ENCODE measurements at places on chromosomes 16 and 17.

DNA sequence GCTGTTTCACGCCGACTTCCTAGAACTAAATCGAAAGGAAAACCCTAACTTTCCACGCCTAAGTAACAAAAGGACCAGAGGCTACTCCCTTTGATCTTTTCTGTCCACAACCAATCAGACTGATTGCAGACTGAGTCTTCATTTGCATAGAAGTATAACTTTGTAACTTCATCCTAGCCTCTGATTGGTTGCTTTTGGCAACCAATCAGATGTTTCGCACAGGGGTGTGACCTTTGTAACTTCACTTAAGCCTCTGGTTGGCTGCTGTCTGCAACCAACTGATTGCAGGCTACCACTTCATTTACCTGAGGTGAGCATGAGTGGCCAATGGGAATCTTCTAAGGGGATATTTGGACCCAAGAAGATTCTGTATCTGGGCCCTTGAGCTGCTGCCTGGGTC lies 17.4 kb upstream of the ICAM2 start:
- H3K4me3 ChIP-seq: no peak overlapping the region
- H3K27me3 ChIP-seq: no peaks in the 10 kb centered on the region
- no peak overlapping the region for H3K27ac ChIP-seq
- peaks cover 45% of the 10 kb centered on the region for H3K36me3 ChIP-seq

DNA sequence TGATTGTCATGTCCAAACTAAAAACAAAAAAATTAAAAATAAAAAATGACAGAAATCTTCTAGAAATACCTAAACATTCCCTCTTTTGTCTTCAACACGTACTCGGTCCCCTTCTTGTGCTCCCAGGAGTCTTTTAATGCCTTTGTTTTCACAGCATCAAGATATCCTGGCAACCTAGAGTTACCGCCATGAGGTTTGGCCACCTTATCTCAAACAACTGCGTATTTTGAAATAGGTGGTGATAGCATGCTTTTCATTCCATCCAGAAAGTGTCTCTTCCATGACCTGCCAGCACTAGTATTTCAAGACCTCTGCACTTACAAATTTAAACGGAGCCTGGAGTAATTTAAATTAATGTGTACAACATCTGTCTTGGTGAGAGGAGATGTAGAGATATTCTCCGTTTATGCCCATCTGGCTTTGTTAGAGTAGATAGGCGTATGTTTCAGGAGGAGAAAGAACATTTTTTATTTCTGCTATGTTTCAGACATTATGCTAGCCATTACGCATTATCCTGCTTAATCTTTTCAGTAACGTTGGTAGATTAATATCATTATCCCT lies 42.0 kb downstream of the RBFOX1 start:
- no peak overlapping the region for H3K27ac ChIP-seq
- no peak overlapping the region for H3K4me3 ChIP-seq
- H3K36me3 ChIP-seq: no peaks in the 10 kb centered on the region
- DNase-seq: no peak
- no peaks in the 10 kb centered on the region for H3K4me1 ChIP-seq
- H3K27me3 ChIP-seq: no peaks in the 10 kb centered on the region

DNA sequence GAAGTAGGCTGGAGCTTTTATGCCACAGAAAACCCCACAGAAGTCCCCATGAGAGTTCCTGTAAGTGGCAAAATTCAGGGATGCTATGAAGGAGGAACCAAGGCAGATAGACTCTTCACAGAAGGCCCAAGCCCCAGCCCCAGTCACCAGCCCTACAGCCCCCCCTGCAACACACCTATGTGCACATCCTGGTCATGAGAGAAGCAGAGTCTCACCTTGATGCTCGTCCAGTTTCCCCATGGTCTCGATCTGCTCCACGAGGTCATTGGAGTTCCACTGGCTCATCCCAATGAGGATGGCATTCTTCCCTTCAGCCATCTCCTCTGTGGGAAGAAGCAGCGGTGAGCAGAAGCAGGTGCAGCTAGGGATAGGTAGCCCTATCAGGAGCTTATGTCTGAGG lies 31.2 kb downstream of the PITPNM3 start:
- no peak overlapping the region for H3K27ac ChIP-seq
- H3K4me1 ChIP-seq: no peaks in the 10 kb centered on the region
- no peak for DNase-seq
- no peak overlapping the region for H3K4me3 ChIP-seq
- H3K36me3 ChIP-seq: no peaks in the 10 kb centered on the region

DNA sequence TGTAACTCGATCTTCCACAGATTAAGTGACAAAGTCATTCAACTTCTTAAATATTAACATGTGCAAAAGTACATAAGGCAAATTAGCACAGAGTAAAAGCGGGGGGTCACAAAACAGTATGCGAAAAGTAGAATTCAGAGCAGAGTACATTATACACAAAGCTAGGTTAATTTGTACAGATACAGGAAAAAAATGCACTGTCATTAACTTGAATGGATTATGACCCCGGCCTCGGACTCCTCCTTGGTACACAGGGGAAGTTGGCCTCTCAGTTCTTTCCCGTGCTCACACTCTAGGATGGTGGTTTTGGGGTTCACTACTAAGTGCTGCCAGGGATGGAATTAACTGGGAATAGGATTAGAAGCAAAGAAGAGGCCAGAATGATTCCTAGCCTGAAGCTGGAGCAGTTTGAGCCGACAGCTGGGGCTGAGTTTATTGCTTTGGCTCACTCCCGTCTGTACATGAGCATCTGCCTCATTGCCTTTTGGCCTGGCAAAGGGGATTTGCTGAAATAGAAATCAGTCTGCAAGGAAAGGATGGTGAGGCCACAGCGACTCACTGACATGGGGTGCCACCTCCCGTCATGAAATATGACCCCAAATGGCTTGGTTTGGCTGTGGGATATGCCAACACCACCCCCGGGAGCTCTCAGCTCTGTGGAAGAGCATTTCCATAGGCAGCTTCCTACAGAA lies 23.6 kb downstream of the NTN1 start:
- H3K27me3 ChIP-seq: no peaks in the 10 kb centered on the region
- peaks cover 15% of the 10 kb centered on the region for H3K4me1 ChIP-seq
- H3K4me3 ChIP-seq: no peak overlapping the region
- DNase-seq: no peak
- peaks cover 9% of the 10 kb centered on the region for H3K36me3 ChIP-seq

GRCh38 chr17:17551361-17551760 lies 40.1 kb downstream of the PEMT start:
- H3K27me3 ChIP-seq: no peaks in the 10 kb centered on the region
- DNase-seq: no peak
- H3K27ac ChIP-seq: no peak overlapping the region
- no peak overlapping the region for H3K4me3 ChIP-seq
- no peaks in the 10 kb centered on the region for H3K36me3 ChIP-seq

DNA sequence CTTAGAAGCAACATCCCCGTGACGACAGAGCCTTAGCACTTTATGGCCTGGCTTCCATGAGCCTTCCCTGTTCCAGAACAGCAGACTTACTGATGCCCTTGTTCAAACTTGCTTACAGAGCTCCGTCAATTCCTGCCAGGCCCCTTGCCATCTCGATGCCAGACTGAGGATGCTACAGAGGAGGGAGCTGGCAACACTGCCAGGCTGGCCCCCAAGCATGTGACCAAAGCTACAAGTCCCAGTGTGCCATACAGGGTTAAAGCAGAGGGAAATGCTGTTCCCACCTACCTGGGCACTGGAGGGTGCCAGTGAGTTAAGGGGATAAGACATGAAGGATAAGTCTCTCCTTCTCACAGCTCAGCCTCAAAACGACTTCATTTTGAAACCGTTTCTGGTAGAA lies 33.5 kb upstream of the SREBF1 start:
- H3K27ac ChIP-seq: no peak overlapping the region
- peaks cover 3% of the 10 kb centered on the region for H3K36me3 ChIP-seq
- peaks cover 2% of the 10 kb centered on the region for H3K4me1 ChIP-seq
- H3K27me3 ChIP-seq: no peaks in the 10 kb centered on the region

- no peak for DNase-seq
- no peak overlapping the region for H3K27ac ChIP-seq
- H3K36me3 ChIP-seq: no peaks in the 10 kb centered on the region
- H3K27me3 ChIP-seq: no peaks in the 10 kb centered on the region
- H3K4me3 ChIP-seq: no peak overlapping the region
Observed at GRCh38 chr16:61295311-61295710, 740.9 kb downstream of the CDH8 start.

DNA sequence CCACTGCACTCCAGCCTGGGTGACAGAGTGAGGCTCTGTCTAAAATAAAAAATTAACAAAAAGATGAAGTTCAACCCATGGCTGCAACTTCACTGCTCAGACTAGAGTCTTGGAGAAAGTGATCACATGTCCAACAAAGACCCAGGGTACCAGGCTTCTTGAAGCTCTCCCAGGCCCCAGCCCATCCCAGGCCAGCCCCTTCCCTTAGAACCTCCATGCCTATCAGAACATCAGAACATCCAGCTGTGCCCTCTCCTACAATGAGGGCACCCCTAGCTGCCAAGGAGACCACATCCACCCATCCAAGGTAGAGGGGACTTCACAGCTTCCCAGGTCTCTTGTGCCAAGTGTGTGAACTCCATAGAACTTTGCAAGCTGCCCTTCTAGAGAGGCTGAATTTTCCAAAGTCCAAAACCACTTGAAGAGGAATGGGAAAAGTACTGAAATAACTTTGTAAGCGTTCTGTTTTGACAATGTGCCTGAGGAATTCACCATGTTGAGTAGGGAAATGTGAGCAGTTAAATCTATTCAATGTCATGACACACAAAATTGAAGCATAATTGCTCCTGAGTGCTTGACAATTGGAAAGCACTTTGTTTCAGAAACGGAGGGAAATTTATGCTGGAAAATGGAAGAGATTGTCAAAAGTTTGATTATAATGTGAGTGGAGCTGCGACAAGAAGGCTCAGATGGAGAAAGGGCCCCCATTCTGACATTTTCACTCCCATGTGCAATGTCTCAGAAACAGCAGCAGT lies 230.4 kb downstream of the ZNF423 start:
- no peak for DNase-seq
- no peaks in the 10 kb centered on the region for H3K4me1 ChIP-seq
- H3K27ac ChIP-seq: no peak overlapping the region
- no peak overlapping the region for H3K4me3 ChIP-seq

DNA sequence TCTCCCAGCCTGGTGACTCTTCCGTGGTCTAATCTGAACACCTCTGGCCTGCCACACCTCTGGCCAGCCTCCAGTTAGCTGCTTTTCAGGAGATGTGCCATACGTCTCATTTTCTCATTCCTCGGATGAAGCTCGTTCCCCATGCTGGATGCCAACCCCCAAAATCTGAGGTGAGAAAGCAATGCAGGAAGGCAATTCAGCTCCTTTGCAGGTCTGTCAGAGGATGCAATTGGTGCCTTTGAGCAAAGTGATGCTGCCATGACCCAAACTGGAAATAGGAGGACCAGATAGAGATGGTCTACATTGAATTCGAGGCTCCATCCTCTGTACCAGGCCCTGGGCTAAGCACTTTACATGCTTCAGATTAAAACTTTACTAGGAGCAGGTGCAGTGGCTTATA lies 11.0 kb upstream of the CUEDC1 start:
- H3K4me1 ChIP-seq: no peaks in the 10 kb centered on the region
- H3K27ac ChIP-seq: no peak overlapping the region
- H3K27me3 ChIP-seq: no peaks in the 10 kb centered on the region
- no peaks in the 10 kb centered on the region for H3K36me3 ChIP-seq

DNA sequence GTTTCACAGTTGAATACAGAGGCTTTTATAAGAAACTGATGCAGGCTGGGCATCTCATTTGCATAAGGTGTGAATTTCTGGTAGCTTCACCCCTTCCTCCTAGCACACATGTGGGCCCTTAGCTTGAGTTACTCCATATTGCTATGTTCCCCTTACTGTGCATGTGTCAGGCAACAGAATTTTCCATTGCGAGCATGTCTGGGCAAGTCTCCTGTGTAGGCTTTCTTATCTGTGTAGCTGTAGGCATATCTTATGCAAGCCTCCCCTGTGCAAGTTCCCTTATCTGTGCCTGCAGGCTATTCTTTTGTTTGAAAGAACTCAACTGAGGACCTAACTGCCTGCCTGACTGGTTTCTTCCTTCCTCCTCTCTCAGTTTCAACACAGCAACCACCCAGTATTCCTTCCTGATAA lies 597.4 kb upstream of the CDH5 start:
- H3K27ac ChIP-seq: no peak overlapping the region
- no peak for DNase-seq
- no peaks in the 10 kb centered on the region for H3K36me3 ChIP-seq
- no peak overlapping the region for H3K4me3 ChIP-seq
- no peaks in the 10 kb centered on the region for H3K4me1 ChIP-seq
- no peaks in the 10 kb centered on the region for H3K27me3 ChIP-seq

GRCh38 chr16:48972236-48972635 lies 309.4 kb downstream of the CBLN1 start:
- H3K36me3 ChIP-seq: no peaks in the 10 kb centered on the region
- DNase-seq: no peak
- no peak overlapping the region for H3K27ac ChIP-seq
- H3K27me3 ChIP-seq: no peaks in the 10 kb centered on the region
- H3K4me1 ChIP-seq: no peaks in the 10 kb centered on the region
- H3K4me3 ChIP-seq: no peak overlapping the region

DNA sequence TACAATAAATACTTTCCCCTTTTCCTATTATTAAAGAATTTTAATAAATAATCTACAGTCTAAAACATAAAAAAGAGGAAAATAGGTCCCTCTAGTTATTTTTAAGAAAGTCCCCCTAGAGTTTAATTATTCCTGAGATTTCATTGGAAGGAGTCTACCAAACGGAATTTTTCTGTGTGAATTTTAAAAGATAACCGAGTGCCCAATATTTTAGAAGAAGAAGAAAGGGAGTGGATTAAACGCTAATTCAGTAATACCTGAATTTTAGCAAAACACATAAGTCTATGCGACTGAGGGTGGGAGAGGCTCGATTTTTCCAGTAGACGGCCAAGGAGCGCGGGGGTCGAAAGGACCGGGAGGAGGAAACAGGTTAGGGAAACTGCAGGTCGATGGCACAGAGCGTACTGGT lies 2.2 kb downstream of the HOXB2 start:
- H3K36me3 ChIP-seq: no peaks in the 10 kb centered on the region
- no peaks in the 10 kb centered on the region for H3K27me3 ChIP-seq
- H3K4me1 ChIP-seq: peaks cover 25% of the 10 kb centered on the region
- H3K27ac ChIP-seq: peak overlapping the region; percentile 92
- H3K4me3 ChIP-seq: peak overlapping the region; percentile 80

DNA sequence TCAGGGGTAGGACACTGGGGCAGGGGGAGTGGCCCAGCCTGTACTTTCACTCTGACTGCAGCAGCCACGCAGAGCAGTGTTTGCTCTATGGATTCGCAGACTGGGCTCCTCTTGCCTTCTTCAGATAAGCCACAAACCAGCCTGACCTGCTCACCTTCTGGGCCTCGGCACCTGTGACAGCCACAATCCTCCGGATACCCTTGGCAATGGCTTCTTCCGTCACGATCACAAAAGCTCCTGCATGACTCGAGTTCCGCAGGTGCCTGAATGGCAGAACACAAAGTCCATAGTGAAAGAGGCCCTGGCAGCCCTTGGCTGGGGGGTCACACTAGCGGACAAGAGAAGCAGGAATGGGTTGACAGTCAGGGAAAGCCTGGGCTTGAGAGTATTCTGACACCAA lies 3.8 kb upstream of the EXOSC6 start:
- no peak overlapping the region for H3K27ac ChIP-seq
- no peak overlapping the region for H3K4me3 ChIP-seq
- peaks cover 6% of the 10 kb centered on the region for H3K4me1 ChIP-seq
- no peaks in the 10 kb centered on the region for H3K27me3 ChIP-seq

GRCh38 chr17:41917192-41917591 lies 1.6 kb downstream of the ACLY start:
- DNase-seq: no peak
- peaks cover 25% of the 10 kb centered on the region for H3K4me1 ChIP-seq
- peak overlapping the region; percentile 89 for H3K4me3 ChIP-seq
- peaks cover 7% of the 10 kb centered on the region for H3K36me3 ChIP-seq
- no peaks in the 10 kb centered on the region for H3K27me3 ChIP-seq
